T-helper 2 cell treated with Interferon-gamma antibody and Interleukin-4, amounts not matched to agents 100 ng/mL and 5 ng/mL, for 36 hours (primary cell): ENCODE measurements at places on chromosomes 11 and 22. TPM values are rescaled to one million over a fixed set of nuclear protein-coding genes. Genes with fewer than 3 reads are reported as not detected.

The NEAT1 gene
- 730 and 731 TPM in 2 replicates for total RNA-seq

The GUCD1 gene
- total RNA-seq = 127 and 131 TPM in 2 replicates

The MYEOV gene
- total RNA-seq = not detected in 2 replicates

The DDTL gene
- 4.7 and 5.8 TPM in 2 replicates for total RNA-seq

The APOL4 gene
- total RNA-seq = 0.98 and 1.8 TPM in 2 replicates

The COMT gene
- total RNA-seq = 66.9 and 67.5 TPM in 2 replicates

The HPX gene
- 0.18 and 0.36 TPM in 2 replicates for total RNA-seq

The ST14 gene
- not detected in 2 replicates for total RNA-seq

The SLC2A11 gene
- total RNA-seq = 7.3 and 7.5 TPM in 2 replicates

The FIBP gene
- 82.9 and 84.7 TPM in 2 replicates for total RNA-seq

The OR5B17 gene
- not detected in 2 replicates for total RNA-seq

The MFRP gene
- not detected in 2 replicates for total RNA-seq

The CAVIN3 gene
- 6.2 and 6.8 TPM in 2 replicates for total RNA-seq

The NLRP10 gene
- not detected in 2 replicates for total RNA-seq

The NXPE2 gene
- not detected in 2 replicates for total RNA-seq

The NCF4 gene
- total RNA-seq = 53.0 and 57.0 TPM in 2 replicates

The PNPLA5 gene
- total RNA-seq = not detected in 2 replicates

The TP53AIP1 gene
- not detected in 2 replicates for total RNA-seq

The PRMT3 gene
- 21.5 and 21.6 TPM in 2 replicates for total RNA-seq

The KCNK7 gene
- total RNA-seq = 1.2 and 1.7 TPM in 2 replicates

The SLC25A18 gene
- not detected in 2 replicates for total RNA-seq

The ELFN2 gene
- total RNA-seq = 0.07 and 0.20 TPM in 2 replicates

The YAP1 gene
- total RNA-seq = not detected in 2 replicates

The TSPAN32 gene
- total RNA-seq = 52.3 and 54.2 TPM in 2 replicates

The CARD18 gene
- not detected in 2 replicates for total RNA-seq

The PDGFD gene
- total RNA-seq = not detected in 2 replicates

The TSGA10IP gene
- total RNA-seq = not detected in 2 replicates
